Amygdala (tissue), 56 donors: ENCODE measurements at places on chromosomes 6 and 20.

GRCh38 chr6:45812922-45813321, 202.7 kb downstream of the CLIC5 start:
- peak; percentile 21 for DNase-seq

- DNase-seq = no peak
Observed at GRCh38 chr6:169115632-169116031, 138.0 kb downstream of the THBS2 start.

- no peak for DNase-seq
Observed at GRCh38 chr6:145457556-145457955, 277.8 kb downstream of the EPM2A start.

GRCh38 chr6:45772051-45772450, 243.6 kb downstream of the CLIC5 start:
- no peak for DNase-seq

GRCh38 chr6:108168090-108168463, 2.3 kb downstream of the NR2E1 start:
- no peak for DNase-seq

DNA sequence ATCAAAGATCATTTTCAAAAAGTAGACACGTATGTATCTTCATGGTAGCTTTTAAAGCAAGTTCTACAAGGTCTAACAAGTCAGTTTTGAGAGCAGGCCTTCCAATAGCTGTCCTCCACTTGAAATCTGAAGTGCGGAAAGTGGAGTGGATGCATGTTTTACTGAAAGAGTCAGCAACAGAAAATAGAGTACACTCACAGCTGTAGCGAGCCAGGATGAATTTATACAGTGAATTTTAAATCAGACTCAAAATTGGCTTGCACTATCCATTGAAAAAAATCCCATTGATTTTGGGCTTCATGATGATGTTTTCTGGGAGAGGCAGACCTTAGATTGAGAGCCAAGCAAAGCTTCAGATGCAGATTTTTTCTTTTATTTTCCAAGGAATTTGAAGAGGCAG, 80.6 kb downstream of the GJA10 start:
- DNase-seq = no peak

GRCh38 chr6:82138075-82138791, 109.3 kb downstream of the IBTK start:
- no peak for DNase-seq

DNA sequence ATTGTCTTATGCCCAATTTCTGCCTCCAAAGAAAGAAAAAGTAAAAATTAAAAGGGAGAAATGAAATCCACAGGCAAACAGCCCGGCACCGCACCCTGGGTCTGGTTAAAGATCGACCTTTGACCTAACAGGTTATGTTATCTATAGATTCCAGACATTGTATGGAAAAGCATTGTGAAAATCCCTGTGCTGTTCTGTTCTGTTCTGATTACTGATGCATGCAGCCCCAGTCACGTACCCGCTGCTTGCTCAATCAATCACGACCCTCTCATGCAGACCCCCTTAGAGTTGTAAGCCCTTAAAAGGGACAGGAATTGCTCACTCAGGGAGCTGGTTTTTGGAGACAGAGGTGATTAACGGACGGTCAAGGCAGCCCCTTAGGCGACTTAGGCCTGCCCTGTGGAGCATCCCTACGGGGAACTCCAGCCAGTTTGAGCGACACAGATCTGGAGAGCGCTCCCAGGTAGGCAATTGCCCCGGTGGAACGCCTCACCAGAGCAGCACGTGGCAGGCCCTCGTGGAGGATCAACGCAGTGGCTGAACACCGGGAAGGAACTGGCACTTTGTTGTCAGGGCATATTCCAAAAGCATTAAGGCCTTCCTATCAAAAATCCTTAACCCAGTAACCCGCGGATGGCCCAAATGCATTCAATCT, 12.0 kb upstream of the HFE start:
- no peak for DNase-seq

DNA sequence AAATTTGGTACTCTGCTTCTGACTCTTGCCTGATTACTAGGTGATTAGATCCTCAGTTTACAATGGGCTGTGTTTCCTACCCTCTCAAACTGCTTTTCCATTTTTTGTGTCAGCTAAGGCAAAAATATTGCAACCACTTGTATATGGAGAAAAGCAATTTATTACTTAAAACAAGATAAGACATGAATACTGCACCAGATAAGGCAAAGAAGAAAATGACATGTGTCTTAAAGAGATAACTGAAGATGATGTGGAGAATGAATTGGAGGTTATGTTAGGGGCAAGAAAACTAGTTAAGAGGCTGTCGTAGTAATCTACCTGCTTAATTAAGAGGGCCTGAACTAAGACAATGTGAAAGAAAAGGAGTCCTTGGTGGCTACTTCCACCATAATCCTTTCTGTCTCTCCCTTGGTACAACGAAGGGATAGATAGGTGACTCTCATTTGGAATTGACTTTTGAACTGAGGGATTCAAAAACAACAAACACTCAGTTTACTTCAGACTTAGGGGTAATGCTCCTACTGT, 16.3 kb upstream of the REV3L start:
- no peak for DNase-seq

GRCh38 chr6:11815231-11815630, 36.6 kb upstream of the ADTRP start:
- no peak for DNase-seq

- DNase-seq = no peak
Observed at GRCh38 chr20:39706184-39706663, 744.1 kb downstream of the DHX35 start.

GRCh38 chr6:43714311-43715055, 26.9 kb upstream of the MRPS18A start:
- no peak for DNase-seq

- DNase-seq = no peak
Observed at GRCh38 chr6:125806813-125807212, 16.1 kb downstream of the NCOA7 start.

GRCh38 chr6:99151634-99152346, 197.7 kb downstream of the FAXC start:
- no peak for DNase-seq

DNA sequence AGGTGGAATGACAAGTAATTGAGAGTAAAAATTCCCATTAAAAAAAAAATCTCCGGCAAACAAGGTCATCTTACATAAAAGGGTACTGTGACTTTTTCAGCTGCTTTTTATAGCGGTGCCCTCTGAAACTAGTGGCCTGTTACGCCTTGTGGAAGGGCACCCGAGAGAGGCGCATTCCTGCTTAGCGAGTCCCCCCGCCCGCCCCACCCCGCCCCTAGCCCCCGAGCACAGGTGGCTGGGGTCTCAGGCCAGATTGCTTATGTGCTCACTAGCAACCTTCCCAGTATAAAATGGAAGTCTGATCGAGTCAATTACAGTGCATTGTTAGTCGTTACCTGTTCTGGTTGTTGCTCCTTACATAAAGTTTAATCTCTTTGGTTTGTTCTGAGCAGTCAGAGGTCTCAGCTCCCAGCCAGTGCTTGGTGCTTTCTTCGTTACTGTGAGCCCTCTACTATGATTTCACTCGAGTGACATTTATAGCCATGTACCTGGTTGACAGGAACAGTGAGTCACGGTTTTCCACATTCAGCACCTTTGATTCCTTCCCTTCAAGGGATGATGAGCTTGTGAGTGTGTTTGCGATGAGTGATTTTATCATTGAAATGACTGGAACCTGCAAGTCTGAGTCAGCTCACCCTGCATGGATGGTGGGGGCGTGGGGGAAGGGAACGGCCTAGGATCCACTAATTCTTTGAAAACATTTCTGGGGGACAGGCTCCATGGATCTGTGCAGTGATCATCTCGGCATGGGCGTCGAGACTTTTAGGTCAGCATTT, 47.6 kb downstream of the ZDHHC14 start:
- DNase-seq = no peak

- no peak for DNase-seq
Observed at GRCh38 chr6:128114164-128114563, 213.3 kb upstream of the THEMIS start.

GRCh38 chr6:140078561-140079125, 704.2 kb upstream of the CITED2 start:
- no peak for DNase-seq

DNA sequence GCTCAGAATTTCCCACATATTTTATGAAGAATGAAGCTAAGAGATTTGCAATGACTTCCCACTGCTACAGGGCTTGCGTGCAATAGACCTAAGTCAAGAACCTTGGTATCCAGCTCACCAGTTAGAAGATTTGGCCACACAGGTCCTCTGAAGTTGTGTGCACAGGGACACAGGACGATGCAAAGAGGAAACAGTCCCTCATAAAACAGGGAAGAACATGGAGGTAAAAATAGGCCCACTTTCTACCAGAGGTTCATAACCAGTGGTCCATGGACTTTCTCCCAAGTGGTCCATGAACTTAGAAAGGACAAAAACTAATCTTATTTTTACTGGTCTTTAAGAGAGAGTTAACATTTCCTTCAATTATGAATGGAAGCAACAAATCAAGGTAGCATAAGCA, 1.3 kb downstream of the ZKSCAN4 start:
- no peak for DNase-seq

DNA sequence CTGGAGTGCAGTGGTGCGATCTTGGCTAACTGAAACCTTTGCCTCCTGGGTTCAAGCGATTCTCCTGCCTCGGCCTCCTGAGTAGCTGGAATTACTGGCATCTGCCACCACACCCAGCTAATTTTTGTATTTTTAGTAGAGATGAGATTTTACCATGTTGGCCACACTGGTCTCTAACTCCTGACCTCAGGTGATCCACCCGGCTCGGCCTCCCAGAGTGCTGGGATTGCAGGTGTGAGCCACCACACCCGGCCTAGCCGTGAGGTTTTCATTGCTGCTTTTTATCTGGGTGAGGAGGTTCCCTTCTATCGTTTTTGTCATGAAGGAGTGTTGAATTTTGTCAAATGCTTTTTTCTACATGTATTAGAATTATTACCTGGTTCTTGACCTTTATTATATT, 23.9 kb downstream of the SRC start:
- DNase-seq = no peak
